ENCODE measurements at places on chromosomes 13 and 19.

DNA sequence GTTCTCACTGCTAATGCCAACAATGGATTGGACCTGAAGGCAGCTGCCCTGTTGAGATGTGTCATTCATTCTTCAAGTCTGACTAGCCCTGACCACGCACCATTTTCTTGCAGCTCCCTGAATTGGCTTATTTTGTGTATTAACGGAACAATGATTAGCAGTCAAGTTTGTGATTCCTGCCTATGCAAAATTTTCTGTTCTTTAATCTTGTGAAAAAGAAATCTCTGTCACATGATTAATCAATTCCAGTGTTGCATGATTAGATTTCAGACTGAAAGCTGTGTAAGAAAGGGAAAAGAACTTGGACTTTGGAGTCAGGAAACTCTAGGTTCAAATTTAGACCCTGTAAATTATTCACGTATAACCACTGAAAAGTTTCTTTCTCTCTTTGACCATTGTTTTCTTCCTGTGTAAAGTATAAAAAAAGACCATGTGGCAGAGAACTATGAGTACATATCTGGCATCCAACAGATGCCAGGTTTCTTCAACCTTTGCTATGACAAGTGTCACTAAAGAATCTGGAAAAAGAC lies 64.5 kb upstream of the SLC10A2 start:
- DNase-seq, result no peak

DNA sequence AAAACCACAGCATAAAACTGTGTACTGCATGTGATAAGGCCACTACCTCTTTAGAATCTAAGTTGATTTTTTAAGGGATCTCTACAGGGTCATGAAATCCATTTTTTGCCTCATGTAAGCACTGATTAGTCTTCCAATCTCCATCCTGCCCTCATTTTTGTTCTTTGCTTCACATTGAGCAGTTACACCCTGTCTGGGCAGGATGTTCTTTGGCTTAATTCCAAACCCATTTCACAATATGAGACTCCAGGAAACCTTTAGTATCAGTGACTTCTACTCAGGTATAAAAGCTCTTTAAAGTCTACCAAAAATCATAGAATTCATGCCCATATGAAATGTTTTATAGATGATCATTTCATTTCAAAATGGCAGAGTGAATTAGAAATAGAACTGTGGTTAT lies 592.6 kb downstream of the TBC1D4 start:
- DNase-seq, result peak; percentile 23

DNA sequence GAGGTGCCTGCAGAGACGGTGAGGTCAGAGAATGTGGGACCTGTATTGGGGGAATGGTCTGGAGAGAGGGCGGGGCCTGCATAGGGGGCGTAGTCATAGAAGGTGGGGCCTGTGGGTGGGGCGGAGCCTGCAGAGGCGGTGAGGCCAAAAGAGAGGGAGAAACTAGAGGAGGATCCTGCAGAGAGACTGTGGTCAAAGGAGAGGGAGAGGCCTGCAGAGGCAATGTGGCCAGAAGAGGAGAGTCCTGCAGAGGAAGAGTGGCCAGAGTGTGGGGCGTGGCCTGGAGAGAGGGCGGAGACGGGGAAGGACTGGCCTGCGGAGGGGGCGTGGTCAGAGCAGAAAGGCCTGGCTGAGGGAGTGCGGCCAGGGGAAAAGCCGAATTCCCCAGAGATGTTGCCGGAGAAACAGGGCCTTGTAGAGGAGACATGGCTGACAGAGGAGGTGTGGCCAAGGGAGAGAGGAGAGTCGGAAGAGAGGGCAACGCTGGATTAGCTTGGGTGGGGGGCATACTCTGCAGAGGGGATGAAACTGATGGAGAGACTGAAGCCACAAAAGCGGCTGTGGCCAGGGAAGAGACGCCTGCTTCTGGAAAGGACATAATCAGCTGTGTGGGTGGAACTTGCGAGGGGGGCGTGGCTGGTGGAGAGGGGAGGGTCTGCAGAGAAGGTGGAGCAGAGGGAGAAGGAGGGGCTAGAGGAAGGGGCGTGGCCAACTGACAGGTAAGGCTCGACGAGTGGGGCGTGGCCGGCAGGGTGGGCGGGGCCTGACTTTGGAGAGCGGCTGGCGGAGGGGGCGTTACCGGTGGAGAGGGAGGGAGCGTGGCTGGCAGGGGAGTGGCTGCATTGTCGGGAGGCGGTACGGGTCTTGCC lies 2.5 kb downstream of the PRR36 start:
- peak; percentile 92 for DNase-seq

DNA sequence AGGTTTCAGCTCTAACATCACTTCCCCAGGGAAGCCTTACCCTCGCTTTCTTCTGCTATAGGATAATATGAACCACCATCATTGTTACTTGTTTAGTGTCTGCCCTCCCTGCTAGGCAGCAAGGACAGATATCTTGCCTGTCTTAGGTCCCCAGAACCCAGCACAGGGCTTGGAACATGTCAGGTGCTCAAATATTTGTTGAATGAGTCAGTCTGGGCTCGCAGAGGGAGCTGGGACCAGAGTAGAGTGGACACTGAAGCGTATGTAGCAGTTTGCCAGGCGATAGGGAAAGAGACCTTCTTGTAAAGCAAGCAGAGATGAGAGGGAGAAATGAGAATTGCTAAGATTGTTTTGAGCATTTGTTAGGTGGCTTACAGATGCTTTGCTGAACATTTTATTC lies 11.7 kb downstream of the BCKDHA start:
- DNase-seq, result peak; percentile 53

- no peak for DNase-seq
These were observed 54.1 kb upstream of the MAB21L1 start for GRCh38 chr13:35530581-35530980.

GRCh38 chr19:39363901-39364457 lies 21.8 kb downstream of the SAMD4B start:
- no peak for DNase-seq

GRCh38 chr19:35216833-35217648 lies 11.5 kb downstream of the FAM187B start:
- no peak for DNase-seq

DNA sequence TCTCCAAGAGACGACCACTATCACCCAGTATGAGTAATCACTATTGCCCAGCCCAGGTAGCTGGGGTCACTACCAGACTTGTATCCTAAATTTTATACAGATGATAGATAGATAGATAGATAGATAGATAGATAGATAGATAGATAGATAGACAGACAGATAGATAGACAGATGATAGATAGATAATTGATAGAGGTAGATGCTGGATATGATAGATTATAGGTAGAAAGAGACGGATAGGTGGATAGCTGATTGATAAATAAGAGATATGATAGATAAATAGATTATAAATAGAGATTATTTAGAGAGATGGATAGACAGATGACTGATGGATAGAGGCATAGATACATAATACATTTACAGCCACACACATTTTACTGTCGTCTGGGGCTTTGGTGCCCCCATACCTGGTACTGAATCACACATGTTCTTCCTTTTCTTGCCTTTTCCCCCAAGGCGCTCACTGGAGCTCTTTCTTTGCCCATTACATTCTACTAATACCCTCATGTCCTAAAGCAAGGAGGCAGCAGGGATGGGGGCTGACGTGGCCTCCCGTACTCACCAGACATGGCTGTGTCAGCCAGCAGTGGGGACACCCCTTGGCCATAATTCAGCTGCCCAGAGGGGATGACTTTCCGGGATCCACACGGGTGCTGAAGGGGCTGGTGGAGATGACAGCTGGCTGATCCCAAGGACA lies 44.6 kb upstream of the CCNE1 start:
- no peak for DNase-seq

DNA sequence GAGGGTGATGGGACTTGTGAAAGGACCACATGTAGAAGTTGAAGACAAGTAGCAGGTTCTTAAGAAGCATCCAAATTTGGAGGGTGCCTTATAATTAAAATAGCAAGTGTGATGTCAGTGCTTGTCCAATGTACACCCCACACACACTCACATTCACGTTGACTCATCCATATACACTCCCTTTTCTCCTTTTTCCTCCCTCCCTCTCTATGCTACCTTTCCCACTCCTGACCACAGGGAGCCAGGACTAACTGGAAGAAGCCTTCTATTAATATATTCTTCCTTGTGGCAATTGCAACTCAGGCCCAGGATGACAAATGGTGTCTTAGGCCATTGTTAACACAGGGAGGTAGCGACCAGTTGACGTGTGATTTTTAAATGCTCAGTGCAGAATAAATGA lies 16.3 kb upstream of the GPR183 start:
- peak; percentile 78 for DNase-seq

- no peak for DNase-seq
These were observed 590.8 kb upstream of the SPRY2 start for GRCh38 chr13:80931766-80932165.

- DNase-seq, result peak; percentile 80
These were observed 381.3 kb downstream of the ENOX1 start for GRCh38 chr13:43405457-43405856.

GRCh38 chr19:14118165-14119051 lies 846 bp upstream of the PRKACA start:
- peak; percentile 49 for DNase-seq

- no peak for DNase-seq
These were observed 12.9 kb downstream of the CHAF1A start for GRCh38 chr19:4415352-4415751.

All from ELR (cell line).